Thymus (tissue), 14 donors: ENCODE measurements at places on chromosomes 1 and 21.

DNA sequence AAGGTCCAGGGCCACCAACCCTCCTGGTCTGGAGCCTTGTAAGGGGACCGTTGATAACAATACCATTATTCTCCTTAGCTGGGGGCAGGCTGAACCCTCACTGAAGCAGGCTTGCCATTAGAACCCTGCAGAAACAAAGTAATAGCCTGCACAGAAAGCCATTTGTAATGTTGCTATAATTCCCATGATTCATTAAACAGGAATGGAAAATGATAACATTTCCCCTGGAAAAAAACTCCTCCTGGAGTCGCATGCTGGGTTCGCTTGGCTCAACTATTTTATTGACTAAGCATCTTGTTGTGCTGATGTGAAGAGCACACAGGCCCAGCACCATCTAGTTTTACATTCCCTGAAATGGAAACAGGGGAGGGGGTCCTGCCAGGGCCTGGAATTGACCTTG, 155.6 kb upstream of the CSF3R start:
- DNase-seq, result no peak

DNA sequence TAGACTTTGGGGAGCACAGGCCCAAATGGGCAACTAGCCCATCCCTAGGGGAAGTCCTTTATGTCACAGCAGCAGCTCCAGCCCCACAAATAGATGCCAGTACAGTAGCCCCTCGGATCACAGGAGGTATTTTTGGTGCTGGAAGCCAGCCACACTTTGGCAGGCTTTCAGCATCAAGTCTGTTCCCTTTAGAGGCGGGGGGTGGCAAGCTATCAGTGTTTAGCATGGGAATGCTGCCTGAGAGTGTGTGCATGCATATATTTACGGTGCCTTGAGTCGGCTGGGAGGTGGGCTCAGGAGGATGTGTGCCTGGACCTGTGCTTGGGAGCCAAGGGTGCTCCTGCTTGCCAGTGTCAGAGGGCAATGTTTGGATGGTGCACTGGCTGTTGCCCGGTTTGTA, 3.5 kb upstream of the PLXNA2 start:
- no peak for DNase-seq

- no peak for DNase-seq
Measured at GRCh38 chr1:102852613-102853012, 255.7 kb downstream of the COL11A1 start.

- DNase-seq, result no peak
Measured at GRCh38 chr1:25580927-25581326, 35.7 kb upstream of the MAN1C1 start.

- no peak for DNase-seq
Measured at GRCh38 chr21:26659182-26659581, 86.1 kb upstream of the CYYR1 start.

DNA sequence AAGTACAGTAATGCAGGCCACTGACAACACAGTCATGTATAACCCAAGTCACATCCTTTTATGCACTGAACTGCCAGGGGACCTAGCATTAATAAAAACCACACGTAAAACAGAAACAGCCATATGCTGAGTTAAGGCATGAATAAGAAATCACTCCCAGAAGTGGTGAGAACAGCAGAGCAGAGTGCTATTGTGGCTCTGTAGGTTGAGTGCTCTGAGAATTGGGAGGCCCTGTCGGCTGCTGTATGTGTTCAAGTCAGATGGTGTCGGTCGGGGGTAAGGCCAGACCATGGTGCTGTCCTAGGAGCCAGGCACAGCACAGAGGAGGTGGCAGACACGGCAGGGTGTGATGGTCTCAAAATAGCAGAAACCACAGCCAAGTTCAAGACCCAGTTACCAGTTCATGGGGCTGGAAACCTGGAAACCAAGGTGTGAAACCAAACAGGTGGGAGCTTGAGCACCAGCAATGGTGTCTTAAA, 126.6 kb upstream of the COA6 start:
- DNase-seq, result no peak

GRCh38 chr1:192801451-192801850, 7.4 kb upstream of the RGS2 start:
- no peak for DNase-seq

GRCh38 chr1:220925707-220926106, 46.5 kb downstream of the HLX start:
- DNase-seq, result no peak

DNA sequence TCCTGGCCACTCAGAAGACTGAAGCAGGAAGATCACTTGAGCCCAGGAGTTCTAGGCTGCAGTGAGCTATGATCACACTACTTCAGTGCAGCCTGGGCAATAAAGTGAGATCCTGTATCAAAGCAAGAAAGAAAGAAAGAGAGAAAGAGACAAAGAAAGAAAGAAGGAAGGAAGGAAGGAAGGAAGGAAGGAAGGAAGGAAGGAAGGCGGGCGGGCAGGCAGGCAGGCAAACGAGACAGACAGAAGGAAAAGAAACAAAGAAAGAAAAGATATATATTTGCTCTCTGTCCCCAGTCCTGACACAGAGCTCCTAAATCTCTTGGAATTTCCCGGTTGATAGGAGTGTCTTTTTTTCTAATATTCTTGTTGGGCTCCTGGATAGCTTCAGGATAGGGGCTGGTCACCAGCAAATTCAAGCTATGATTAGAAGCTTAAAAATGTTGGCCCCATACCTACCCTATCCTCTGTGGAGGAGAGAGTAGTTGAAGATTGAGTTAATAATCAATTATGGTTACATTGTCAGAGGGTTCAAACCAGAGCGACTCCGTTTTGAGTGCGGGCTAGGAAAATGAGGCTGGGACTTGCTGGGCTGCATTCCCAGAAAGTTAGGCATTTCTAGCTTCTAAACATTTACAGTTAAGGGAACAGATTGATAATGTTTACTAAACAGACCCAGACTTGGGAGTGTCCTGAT, 3.3 kb upstream of the MIGA1 start:
- DNase-seq, result no peak

DNA sequence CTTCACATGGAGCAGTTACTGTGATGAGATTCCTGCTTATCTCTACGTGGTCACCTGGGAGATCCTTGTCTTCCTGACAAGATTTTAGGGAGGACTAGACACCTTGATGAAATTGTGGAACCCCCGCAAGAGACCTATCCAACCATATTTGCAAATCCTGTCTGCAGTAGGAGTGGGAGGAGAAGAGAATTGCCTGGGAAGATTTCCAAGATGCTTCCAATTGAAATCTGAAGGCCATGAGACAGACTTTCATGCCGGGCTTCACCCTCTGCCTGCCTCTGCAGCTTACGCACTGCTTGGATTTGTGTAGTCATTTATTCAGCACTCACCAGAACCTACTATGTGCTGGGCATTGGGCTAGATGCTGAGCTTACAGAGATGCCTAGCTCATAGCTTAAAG, 106.6 kb downstream of the OMA1 start:
- DNase-seq, result no peak

DNA sequence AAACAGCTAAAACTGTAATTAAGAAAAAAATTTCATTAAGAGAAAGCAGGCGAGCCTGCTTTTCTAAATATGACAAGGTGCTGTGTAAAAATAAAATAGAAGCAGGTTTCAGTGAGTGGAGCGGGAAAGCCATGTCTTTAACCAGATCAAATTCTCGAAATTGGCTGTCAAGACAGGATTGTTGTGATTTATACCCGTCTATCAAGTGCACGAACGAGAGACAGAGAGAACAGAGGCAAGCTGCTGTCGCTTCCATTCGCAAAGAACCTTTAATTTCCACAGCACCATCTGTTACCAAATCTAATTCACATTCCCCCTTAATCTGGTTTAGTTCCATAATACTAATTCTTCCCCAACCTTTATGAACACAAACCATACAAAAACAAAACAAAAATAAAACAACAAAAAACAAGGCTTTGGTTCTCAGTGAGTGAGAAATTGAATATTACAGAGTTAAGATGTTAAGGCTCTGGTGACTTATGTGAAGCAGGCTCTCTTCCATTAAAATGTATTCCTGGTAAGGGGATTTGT, 35.0 kb downstream of the ESRRG start:
- no peak for DNase-seq

- DNase-seq, result no peak
Measured at GRCh38 chr1:230542681-230543080, 99.6 kb upstream of the COG2 start.
